ENCODE measurements at places on chromosomes 2 and 18.

DNA sequence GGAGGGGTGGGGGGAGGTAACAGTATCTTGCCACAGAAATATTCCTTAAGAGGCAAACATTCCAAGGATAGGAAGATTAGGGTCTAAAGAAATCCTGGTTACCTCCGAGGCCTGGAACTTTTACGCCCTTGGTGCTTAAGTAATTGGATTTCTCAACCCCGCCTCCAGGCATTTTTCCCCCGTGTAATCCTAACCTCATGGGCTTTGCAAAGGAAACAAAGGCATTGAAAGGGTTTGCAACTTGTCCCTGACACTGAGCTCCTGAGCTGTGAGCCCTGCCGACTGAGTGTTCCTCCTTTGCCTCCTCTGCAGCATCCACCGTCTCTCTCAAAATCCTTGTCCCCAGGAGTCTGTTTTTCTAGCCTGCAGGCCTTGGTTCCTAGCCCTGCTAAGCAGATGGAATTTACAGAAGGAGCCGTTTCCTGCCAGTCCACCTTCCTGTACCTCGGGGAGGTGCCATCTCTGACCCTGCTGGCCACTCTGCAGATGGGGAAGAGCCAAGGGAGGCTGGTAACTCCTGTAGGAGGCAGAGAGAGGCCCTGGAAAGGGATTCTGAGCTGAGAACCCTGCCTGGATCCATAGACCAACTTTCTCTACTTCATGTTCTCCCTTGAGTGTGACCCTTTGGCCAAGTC lies 24.2 kb downstream of the TET3 start:
- no peak for DNase-seq

DNA sequence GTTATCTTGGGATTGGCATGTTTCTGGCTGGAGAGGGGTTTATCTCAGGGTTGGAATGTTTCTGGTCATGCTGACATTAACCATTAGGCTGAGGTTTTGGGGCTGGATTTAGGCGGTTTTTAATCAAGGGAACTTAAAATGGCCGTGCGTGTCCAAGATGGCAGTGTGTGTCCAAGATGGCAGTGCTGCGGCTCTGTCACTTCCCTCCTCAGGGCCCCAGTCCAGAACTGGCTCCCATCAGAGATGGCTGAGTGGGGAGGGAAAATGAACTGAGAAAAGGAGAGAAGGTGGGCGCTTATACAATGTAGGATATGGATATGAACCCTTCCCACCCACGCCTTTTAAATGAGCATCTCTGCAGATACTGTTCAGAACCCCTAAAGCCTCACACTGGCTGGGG lies 175.5 kb upstream of the MYT1L start:
- no peak for DNase-seq

- DNase-seq: no peak
Measured at GRCh38 chr18:13227910-13228309, 9.3 kb downstream of the LDLRAD4 start.

- no peak for DNase-seq
Measured at GRCh38 chr2:219028141-219028540, 13.2 kb downstream of the CFAP65 start.

- no peak for DNase-seq
Measured at GRCh38 chr2:118696786-118697465, 150.5 kb downstream of the EN1 start.

GRCh38 chr18:12336171-12336613 lies 28.2 kb downstream of the TUBB6 start:
- no peak for DNase-seq

DNA sequence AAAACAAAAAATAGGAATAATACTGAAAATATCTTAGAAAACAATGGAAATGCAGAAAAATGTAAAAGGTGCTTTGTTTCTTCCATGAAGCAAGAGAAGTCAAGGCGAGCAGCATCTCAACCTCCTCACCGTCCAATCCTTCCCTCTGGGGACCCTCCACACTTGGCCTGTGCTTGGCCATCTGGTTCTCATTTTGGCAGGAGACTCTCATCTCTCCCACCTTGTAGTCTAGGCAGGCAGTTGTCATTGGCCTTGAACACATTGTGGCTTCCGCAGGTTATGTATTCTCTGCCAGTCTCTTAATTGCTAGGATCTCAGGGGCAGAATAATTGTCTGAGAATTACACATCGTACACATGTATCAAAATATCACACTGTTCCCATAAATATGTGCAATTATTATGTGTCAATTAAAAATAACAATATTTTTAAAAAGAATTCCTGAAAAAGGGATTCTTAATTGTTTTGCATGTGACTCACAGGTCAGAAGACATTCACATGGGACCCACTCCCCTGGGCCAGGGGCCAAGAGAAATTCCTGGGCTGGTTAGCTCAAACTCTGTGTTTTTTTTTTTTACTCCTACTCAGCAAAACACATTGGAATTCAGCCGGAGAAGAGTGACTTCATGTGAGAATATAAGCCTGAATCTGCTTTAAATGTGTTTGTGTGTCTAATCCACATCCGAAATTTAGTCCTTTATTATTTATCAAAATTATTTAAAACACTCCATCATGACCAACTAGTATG lies 14.0 kb upstream of the ANKRD62 start:
- DNase-seq: no peak

- DNase-seq: no peak
Measured at GRCh38 chr2:62868947-62869346, 163.4 kb downstream of the EHBP1 start.

Data from stimulated activated CD4-positive, alpha-beta T cell treated with anti-CD3 and anti-CD28 coated beads, TNF-alpha, amount 100 ng/mL, for 48 hours (primary cell).